ENCODE measurements at places on chromosomes 13 and 19. TPM values are rescaled to one million over a fixed set of nuclear protein-coding genes. Genes with fewer than 3 reads are reported as not detected.

The WDR87 gene
- total RNA-seq, result not detected

The FXYD7 gene
- not detected for total RNA-seq

The ZNF20 gene
- 3.0 TPM for total RNA-seq

The ZNF85 gene
- 8.8 TPM for total RNA-seq

The LGALS14 gene
- not detected for total RNA-seq

The PLIN5 gene
- total RNA-seq, result not detected

The GRIN2D gene
- total RNA-seq, result 0.03 TPM

The ZNF560 gene
- not detected for total RNA-seq

The CYP2F1 gene
- total RNA-seq, result not detected

The OR7A10 gene
- not detected for total RNA-seq

The PDS5B gene
- 11.7 TPM for total RNA-seq

The FPR3 gene
- not detected for total RNA-seq

The ERCC2 gene
- 17.3 TPM for total RNA-seq

The CFAP97D2 gene
- total RNA-seq, result not detected

The RNF113B gene
- total RNA-seq, result not detected

The VASP gene
- 54.9 TPM for total RNA-seq

The BEST2 gene
- 0.05 TPM for total RNA-seq

The KLK2 gene
- not detected for total RNA-seq

The UPK1A gene
- total RNA-seq, result not detected

The NLRP5 gene
- total RNA-seq, result not detected

The SULT2B1 gene
- not detected for total RNA-seq

The TNFRSF19 gene
- total RNA-seq, result 22.7 TPM

The CYP4F8 gene
- total RNA-seq, result not detected

The OR7C1 gene
- 0.05 TPM for total RNA-seq

The NLRP4 gene
- not detected for total RNA-seq

The RPL21 gene
- 936 TPM for total RNA-seq

The TMIGD2 gene
- 0.57 TPM for total RNA-seq

The TEX29 gene
- total RNA-seq, result not detected

The CGB1 gene
- total RNA-seq, result not detected

The ANKRD27 gene
- total RNA-seq, result 17.8 TPM

The NUMBL gene
- 75.4 TPM for total RNA-seq
